COLO829 (cell line): ENCODE measurements at places on chromosomes 2 and 18.

- DNase-seq, result no peak
Observed at GRCh38 chr18:46502444-46502843, 154.6 kb downstream of the LOXHD1 start.

GRCh38 chr18:14031053-14031452 lies 101.2 kb downstream of the ZNF519 start:
- DNase-seq, result no peak

GRCh38 chr18:78875016-78875777 lies 104.4 kb upstream of the SALL3 start:
- DNase-seq, result no peak

- no peak for DNase-seq
Observed at GRCh38 chr2:39636306-39636705, 29.4 kb upstream of the TMEM178A start.

- DNase-seq, result no peak
Observed at GRCh38 chr2:170434900-170435621, 257.1 kb downstream of the MYO3B start.

DNA sequence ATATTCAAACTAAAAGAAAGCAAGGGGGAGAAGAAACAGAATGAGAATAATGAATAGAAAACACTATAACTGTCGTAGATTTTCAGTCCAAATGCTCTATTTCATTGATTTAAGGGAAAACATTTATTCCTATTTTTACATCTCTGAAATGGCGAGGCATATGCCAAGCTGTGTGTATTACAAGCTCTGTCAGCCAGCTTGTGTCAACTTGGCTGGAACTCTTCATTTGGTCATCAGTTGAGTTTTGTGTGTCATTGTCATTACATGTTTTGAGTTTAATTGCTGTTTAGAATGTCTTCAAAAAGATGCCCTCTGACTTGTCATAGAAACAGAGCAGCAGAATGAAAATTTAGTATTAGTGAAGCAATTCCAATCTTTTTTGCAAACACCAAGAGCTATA lies 8.1 kb upstream of the IL37 start:
- DNase-seq, result no peak

DNA sequence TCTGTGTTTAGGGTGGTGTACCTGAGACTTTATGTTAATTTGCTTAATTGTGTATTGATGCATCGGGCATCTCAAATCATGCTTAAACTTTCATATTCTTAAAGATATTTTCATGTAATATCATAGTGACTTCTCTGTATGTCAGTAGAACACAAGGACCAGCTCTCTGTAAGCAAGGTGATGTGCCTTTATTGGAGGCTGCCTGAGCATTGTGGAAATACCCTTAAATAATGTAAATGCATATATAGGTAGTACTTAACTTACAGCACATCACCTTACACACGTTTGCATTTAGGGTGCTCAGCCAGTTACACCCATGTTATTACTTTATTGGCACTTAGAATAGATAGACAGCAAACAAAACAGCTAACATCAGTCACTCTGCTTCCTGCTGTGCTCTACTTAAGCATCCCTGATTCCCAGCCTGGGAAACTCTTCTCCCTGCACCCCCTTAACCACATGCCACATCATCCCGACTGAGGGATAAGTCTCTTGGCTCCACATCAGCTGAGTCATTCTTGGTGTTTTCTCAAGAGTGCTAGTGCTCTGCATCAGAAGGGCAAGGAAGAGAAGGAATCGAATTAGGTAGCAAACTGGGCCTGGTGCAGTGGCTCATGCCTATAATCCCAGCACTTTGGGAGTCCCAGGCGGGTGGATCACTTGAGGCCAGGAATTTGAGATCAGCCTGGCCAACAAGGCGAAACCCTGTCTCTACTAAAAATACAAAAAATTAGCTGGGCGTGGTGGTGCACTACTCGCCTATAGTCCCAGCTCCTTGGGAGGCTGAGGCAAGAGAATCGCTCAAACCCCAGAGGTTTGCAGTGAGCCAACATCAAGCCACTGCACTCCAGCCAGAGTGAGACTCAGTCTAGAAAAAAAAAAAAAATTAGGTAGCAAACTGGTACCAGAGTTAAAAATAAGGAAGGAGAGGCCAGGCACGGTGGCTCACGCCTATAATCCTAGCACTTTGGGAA lies 108.7 kb downstream of the MAP3K20 start:
- DNase-seq, result no peak

GRCh38 chr2:223500709-223501108 lies 101.5 kb downstream of the SCG2 start:
- DNase-seq, result no peak

DNA sequence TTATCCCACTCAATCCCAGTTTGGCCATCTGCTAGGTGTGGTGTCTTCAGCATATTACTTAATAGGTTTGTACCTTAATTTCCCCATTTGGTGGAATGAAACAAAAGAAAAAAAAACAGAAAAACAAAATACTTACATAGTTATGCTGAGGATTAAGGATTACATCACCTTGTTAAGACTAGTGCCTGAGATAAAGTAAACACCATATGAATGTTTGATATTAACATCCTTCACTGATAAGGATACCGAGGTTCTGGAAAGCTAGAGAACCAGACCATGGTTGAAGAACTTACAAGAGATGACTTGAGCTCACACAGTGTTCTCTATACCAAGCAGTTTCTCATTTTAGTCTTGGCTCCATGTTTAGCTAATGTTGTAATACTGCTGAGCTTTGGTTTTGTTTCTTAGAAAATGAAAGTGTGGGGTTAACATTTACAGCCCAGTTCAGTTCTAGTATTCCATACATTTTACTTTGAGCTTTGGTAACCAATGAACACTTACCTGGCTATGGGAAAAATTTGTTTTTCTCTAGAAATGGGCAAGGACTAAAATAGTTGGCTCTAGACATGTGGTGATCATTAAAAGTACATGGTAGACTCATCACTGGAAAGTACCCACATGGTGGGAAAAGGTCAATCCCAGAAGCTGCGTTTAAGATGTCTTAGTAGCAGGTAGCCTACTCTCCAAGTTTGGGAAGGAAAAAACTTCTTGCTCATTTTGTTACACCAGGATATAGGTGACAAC lies 5.8 kb upstream of the GPD2 start:
- no peak for DNase-seq

DNA sequence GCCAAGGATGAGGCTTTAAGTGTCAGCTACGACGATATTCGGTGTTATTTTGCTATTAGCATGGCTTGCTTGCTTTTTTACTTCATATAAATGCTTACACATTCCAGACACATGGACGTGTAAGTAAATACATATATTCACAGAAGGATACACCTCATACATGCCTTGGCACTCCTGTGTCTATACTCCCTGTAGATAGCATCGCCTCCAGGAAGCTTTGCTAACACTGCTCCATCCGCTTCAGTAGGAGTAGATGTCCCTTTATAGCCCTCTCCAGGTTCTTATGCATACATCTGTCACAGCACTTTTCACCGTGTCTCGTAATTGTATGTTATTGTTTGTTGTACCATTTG lies 27.5 kb upstream of the KCTD1 start:
- DNase-seq, result no peak

GRCh38 chr2:65032019-65032975 lies 23.9 kb upstream of the CEP68 start:
- no peak for DNase-seq

- no peak for DNase-seq
Observed at GRCh38 chr18:33805592-33805991, 227.6 kb downstream of the ASXL3 start.

GRCh38 chr2:207166349-207167098 lies 776 bp upstream of the KLF7 start:
- DNase-seq, result peak; percentile 47

DNA sequence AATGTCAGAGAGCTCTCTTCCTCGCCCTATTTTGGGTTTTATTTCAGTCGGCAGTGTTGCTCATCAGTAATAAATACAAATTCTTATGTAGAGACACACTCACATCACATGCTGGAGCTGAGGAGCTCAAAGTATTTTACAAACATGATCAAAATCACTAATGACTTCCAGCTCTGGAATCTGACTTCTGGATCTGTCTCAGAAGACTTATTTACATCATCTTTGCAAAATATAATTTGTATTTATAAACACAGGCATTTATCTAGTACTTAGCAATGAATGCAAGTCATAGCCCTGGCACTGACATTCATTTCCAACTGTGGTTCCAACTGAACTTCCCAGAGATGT lies 327.1 kb downstream of the NCKAP5 start:
- DNase-seq, result no peak
